ENCODE measurements at places on chromosomes 7 and 10.

- H3K27me3 ChIP-seq, result no peaks in the 10 kb centered on the region
- no peaks in the 10 kb centered on the region for H3K36me3 ChIP-seq
- H3K27ac ChIP-seq, result no peak overlapping the region
- no peak overlapping the region for H3K4me3 ChIP-seq
Observed at GRCh38 chr7:72007018-72007417, 405.1 kb downstream of the CALN1 start.

DNA sequence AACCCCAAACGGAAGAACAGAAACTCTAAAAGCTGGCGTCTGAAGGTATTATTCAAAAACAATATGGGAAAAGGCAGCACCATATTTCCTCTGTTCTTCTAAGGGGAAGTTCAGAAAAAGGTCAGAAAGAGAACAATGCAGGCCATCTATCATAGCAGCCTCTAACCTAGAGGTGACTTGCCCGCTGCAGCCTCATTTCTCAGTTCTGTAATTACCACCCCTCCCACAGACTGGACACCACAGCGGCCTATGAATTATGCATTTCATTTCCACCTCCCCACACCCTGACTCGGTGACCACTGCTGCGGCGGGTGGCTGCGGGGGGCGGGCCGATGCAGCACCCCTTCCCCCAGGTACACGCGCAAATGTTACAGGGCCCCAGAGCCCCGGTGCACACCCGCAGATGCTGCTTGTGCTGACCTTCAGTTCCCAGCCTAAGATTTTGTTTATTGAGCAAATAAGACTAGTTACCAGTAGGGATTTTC, 125.5 kb downstream of the CLEC2L start:
- DNase-seq, result no peak
- no peaks in the 10 kb centered on the region for H3K36me3 ChIP-seq
- H3K4me1 ChIP-seq, result peaks cover 5% of the 10 kb centered on the region

DNA sequence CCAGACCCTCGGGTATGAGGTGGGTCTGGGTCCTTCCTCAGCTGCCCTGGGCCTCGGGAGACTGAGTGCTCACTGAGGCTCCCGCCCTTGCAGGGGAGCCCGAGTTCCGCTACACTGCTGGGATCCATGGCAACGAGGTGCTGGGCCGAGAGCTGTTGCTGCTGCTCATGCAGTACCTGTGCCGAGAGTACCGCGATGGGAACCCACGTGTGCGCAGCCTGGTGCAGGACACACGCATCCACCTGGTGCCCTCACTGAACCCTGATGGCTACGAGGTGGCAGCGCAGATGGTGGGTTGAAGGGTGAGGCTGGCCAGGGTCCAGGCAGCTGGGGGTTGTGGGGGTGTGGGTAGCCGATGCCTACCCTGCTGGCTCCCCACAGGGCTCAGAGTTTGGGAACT, 7.6 kb downstream of the AEBP1 start:
- H3K27me3 ChIP-seq, result no peaks in the 10 kb centered on the region
- no peak overlapping the region for H3K27ac ChIP-seq
- no peak overlapping the region for H3K4me3 ChIP-seq
- H3K36me3 ChIP-seq, result no peaks in the 10 kb centered on the region

DNA sequence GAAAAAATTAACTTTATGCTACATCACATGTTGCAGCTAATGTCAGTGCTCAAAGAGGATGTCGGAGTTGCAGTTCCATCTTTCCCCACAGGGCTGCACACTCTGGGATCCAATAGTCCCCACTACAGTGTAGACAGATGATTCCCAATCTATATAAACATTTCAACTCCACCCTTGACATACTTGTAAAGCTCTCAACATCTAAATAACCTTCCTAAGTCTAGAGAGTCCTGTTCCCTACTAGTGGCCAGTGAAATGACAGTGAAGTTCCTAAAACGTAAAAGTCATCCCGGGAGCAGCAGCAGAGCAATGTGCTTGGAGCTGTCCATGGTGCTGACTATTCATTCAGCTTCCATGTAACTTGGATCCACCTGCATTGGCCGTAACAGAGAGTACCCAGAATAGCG, 145.1 kb downstream of the GRM8 start:
- no peaks in the 10 kb centered on the region for H3K4me1 ChIP-seq
- no peak overlapping the region for H3K4me3 ChIP-seq
- no peaks in the 10 kb centered on the region for H3K27me3 ChIP-seq
- DNase-seq, result no peak
- H3K27ac ChIP-seq, result no peak overlapping the region
- no peaks in the 10 kb centered on the region for H3K36me3 ChIP-seq

DNA sequence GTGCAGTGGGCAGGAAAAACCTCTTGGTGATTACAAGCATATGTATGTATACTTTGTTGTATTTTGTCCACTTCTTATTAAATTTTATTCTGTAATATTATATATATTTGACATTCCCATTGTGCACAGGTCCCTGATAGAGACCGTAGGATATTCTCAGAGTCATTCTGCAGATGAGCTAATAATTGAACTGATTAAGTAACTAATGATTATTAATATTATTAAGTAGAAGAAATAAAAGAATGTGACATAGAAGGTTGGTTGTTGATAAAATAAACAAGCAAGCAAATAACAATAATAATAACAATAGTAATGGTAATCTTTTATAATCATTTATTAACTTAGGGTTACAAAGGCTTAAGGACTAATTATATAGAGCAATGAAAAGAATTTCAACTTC, 780.6 kb upstream of the ZWINT start:
- H3K27ac ChIP-seq, result no peak overlapping the region
- no peaks in the 10 kb centered on the region for H3K4me1 ChIP-seq
- DNase-seq, result no peak
- H3K4me3 ChIP-seq, result no peak overlapping the region
- no peaks in the 10 kb centered on the region for H3K36me3 ChIP-seq
- H3K27me3 ChIP-seq, result no peaks in the 10 kb centered on the region

Measured in vagina (tissue), 2 donors.